Stimulated activated CD4-positive, alpha-beta T cell treated with anti-CD3 and anti-CD28 coated beads, Interleukin-1b, Interleukin-23, amount 100 ng/mL, for 4 hours (primary cell): ENCODE measurements at places on chromosomes 11 and 22.

- no peak for DNase-seq
Observed at GRCh38 chr11:58770166-58770565, 38.4 kb upstream of the GLYAT start.

GRCh38 chr22:22167791-22168189 lies 76.8 kb upstream of the VPREB1 start:
- no peak for DNase-seq

DNA sequence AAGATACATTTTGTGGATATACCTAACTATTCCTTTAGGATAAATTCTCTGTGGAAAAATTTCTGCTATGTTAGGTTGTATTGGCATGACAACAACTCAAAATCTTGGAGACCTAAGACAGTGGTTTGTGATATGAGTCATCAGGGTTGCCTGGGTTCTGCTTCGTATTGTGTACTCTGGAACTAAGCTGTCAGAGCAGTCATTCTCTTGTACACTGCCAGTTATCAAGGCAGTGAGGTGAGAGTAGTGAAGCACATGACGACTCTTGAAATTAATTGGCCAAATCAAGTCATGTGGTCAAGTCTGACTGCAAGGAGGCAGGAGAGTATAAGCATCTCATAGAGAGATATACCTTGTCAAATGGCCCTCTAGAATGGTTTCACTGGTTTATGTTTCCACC lies 104.4 kb downstream of the FANCF start:
- DNase-seq = no peak

- DNase-seq = no peak
Observed at GRCh38 chr11:2691991-2692875, 7.6 kb downstream of the KCNQ1OT1 start.

- no peak for DNase-seq
Observed at GRCh38 chr11:44382656-44383240, 72.8 kb upstream of the ALX4 start.

DNA sequence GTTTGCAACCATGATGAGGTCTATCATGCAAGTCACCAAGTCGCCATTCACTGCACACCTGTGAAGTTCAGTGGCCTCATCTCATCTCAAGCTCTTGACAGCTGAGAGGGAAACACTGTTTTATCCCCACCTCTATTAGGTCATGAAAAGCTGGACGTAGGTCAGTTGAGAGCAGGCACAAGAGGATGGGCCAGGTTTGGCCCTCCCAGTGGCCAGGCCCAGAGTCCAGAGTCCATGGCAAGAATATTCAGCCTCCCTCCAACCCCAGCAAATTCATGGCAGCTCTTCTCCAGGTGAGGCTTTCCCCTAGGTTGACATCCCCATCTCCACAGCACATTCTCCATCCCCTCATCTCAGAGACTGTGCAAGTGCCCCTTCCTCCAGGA lies 22.0 kb upstream of the ISX start:
- no peak for DNase-seq

DNA sequence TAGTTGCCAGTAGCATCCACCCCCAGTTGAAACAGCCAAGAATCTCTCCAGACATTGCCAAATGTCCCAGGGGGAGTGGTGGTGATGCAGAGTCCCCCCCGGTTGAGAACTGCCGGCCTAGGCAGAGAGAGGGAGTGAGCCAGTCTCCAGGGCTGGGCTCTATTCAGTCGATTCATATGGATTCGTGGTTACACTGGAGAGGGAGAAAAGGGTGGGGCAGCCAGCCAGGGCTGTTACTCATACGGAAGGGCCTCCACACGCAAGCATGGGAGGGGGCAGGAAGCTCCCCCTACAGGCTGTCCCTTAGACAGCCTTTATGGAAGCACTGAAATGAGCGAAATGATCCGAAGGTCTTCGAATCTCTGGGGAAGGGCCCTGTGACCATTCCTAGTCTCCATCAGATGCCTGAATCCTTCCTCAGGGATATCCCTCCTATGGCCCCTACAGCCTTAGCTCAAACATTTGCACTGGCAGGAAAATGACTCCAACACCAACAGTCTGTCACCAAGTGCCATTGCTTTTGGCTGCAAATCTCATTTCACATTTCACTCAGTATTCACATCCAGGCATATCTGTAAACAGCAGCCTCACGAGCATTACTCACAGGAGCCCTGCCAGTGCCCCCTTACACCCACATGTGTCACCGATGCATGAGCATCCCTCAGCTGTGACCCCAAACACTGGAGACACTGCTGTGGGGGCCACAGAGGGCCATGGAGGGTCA lies 18.4 kb upstream of the TLCD5 start:
- DNase-seq = no peak

DNA sequence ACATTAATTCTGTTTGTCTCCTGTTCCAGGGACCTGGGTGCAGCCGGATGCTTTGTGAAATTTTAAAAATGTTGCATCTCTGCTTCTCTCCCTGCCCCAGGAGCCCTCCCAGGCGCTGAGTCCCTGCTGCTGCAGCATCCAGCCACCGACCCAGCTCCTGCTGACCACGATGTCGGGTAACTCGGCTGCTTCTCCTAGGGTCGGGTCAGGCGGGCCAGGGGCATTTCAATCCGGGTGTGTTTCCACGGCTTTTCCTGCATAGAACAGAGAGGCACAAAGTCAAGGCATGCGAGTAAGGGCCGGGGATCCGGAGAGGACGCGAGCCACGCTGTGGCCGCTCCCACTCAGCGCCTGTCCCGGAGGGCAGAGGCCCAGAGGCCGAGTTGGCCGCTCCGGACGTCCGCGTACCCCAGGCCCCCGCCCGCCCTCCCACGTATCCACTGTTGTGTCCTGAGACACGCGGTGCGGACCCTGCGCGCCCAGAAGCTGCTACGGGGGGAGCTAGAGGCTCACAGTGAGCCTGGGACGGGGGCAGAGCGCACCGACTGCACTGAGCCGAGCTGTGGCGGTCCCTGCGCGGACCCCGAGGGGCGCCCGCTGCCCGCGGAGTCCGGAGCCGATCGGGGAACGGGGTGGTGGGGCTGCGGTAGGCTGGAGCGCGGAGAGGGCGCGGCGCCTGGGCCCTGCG lies at the start of gene POU2AF3:
POU2AF3 (plus strand) TSS at position 134 of the 688 bp plus-strand sequence; CDS start at position 170, 36 bp downstream.
- DNase-seq = no peak

DNA sequence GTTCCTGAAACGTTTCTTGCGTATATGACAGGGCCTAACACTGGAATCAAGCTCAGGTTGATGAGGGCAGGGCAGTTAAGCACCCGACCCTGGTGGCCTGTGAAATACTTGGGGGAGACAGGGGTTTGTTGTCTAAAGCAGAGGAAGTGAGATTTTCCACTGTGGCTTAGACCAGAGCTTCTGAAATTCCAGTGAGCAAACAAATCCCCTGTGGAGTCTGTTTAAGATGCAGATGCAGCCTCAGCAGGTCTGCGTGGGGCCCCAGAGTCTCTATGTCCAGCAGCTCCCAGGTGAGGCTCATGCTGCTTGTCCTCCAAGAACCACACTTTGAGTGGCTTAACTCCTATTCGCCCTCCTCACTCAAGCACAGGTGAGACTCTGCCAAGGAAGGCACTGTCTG lies 39.1 kb upstream of the PRAME start:
- DNase-seq = no peak

- DNase-seq = no peak
Observed at GRCh38 chr11:71116693-71117040, 135.7 kb downstream of the SHANK2 start.

- DNase-seq = no peak
Observed at GRCh38 chr11:67303132-67303834, at the start of gene SSH3. Gene SSH3 (plus strand): TSS chr11:67303530. CDS start chr11:67303626, 96 bp downstream.

DNA sequence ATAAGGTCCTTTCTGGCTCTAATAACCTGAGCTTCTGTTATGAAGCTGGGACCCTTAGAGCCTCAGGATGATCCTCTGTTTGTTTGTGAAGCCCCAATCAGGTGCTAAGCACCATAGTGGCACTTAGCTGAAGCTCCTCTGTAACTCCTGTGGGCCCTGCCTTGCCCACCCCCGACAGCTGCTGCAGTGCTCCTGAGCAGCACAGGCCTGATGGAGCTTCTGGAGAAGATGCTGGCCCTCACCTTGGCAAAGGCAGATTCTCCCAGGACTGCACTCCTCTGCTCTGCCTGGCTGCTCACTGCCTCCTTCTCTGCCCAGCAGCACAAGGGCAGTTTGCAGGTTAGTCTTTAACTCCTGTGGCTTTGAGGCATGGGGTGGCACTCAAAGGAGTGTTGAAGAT lies 19.0 kb upstream of the CCDC134 start:
- no peak for DNase-seq
